CD4-positive, alpha-beta T cell treated with Interferon alpha-2 for 1 hour (primary cell): ENCODE measurements at places on chromosomes 2 and 18.

- no peak for DNase-seq
Observed at GRCh38 chr2:238511614-238511950, 84.9 kb downstream of the ASB1 start.

DNA sequence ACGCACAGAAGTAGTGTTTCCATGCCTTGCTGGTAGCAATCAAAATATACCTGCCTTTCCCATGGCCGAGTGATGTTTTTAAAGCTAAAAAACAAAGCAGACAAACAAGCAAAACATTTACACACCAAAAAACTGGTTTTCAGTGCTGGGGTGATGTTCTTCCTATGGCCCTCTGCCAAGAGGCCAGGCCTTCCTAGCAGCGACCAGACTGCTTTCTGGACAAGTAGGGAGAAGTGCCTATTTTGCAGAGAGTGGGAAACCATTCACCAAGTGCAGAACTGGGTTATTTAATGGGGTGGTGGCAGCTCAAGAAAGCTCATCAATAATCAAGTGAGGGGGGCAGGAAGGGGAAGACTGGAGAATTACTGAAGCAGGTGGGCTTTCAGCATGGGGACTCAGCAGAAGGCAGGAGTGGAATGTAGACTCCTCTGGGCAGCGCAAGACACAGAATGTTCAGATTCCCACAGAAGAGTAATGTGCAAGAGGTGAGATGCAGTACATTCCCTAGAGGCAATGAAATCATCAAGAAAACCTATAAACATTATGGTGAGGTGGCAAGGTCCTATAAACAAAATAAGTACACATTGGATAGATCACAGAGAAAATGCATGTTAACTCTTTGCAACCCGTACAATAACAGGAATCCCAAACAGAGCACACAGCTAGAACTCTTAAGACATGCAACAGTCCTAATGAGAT, 44.0 kb downstream of the CPO start:
- no peak for DNase-seq

GRCh38 chr18:11272516-11272915, 123.1 kb upstream of the PIEZO2 start:
- DNase-seq = no peak

DNA sequence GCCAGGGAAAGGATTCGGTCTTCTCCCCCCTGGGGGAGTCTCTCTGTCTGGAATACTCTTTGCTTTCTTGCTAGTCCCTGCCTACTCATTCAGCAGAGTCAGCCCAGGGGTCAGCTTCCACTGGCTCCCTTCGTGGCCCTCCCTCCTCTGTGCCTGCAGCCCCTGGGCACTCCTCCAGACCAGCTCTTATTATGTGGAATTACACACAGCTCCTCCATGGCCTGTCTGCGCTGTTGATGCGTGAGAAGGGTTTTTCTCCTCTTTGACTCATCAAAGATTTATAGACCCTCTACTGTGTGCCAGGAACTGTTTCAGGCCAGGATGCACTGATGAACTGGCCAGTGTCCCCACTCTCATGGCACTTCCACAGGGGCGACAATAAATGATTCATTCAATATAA, 44.4 kb downstream of the ST8SIA5 start:
- no peak for DNase-seq

GRCh38 chr2:28754321-28754720, 2.7 kb downstream of the PPP1CB start:
- no peak for DNase-seq

GRCh38 chr2:24045511-24046508, 1.4 kb downstream of the WDCP start:
- no peak for DNase-seq

DNA sequence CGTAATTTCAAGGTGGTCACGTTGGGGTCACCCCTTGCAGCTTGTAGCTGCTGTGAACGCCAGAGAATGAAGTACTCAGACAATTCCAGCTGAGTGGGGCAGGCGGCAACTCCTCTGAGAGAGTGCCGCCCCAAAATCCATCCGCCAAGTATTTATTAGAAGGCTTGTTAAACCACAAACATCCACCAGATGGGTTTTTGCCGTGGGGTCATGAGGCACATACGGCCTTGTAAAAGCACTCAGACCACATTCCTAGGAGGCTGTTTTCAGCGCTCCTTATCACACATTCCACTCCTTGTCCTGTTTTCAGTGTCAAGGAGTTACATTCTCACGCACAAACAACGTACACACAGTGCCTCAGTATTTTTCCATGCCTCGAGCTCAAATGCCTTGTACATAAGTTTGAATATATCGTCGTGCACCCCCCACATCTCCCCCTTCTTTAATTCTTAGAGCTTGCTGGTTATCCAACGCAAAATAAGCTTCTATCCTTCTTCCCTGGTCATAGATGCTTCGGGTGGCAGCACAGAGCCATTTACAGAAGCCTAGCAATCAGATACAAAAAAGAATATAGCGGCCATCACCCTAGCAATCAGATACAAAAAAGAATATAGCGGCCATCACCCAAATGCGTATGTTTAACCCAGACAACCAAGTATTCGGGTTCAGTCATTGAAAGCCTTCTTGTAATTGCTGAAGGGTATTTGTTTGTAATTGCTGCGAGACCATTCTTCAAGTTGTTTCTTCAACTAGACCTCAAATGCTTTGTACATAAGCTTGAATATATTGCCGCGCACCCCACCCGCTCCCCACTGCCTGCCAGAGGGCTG, 7.3 kb downstream of the ALPP start:
- DNase-seq = no peak

- no peak for DNase-seq
Observed at GRCh38 chr2:126942427-126943203, 43.9 kb downstream of the TEX51 start.

GRCh38 chr18:14122097-14122496, 10.1 kb downstream of the ZNF519 start:
- DNase-seq = no peak

DNA sequence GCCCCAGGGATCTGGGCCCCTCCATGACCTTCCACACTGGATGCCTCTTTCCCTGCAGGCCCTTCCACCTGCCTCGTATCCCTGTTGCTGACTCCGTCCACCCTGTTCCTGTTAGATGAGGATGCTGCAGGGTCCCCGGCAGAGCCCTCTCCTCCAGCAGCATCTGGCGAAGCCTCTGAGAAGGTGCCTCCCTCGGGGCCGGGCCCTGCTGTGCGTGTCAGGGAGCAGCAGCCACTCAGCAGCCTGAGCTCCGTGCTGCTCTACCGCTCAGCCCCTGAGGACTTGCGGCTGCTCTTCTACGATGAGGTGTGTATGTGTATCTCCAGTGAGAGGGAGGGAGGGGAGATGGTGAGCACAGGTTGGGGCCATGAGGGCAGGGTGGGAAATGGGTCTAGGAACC, 12.4 kb upstream of the SLC4A3 start:
- DNase-seq = no peak

DNA sequence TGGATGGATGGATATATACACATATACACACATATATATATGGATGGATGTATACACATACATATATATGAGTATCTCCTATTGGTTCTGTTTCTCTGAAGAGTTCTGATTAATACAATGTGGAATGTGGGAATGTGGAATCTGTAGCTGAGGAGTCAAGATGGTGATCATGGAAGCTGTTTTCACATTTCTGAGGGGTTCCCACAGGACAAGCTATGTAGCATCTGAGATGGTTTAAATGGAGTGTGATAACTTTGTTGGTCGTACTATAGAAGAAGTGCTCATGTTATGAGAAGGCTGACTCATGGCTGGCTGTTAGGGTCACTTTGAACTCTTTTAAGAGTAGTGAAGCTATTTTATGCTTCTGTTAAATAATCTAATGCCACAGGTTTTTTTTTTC, 279.7 kb downstream of the MEIS1 start:
- DNase-seq = no peak

GRCh38 chr2:155223781-155224406, 525.4 kb downstream of the KCNJ3 start:
- DNase-seq = no peak

GRCh38 chr2:6784291-6784690, 81.4 kb downstream of the CMPK2 start:
- no peak for DNase-seq

GRCh38 chr18:48613589-48614404, 75.0 kb downstream of the CTIF start:
- no peak for DNase-seq

DNA sequence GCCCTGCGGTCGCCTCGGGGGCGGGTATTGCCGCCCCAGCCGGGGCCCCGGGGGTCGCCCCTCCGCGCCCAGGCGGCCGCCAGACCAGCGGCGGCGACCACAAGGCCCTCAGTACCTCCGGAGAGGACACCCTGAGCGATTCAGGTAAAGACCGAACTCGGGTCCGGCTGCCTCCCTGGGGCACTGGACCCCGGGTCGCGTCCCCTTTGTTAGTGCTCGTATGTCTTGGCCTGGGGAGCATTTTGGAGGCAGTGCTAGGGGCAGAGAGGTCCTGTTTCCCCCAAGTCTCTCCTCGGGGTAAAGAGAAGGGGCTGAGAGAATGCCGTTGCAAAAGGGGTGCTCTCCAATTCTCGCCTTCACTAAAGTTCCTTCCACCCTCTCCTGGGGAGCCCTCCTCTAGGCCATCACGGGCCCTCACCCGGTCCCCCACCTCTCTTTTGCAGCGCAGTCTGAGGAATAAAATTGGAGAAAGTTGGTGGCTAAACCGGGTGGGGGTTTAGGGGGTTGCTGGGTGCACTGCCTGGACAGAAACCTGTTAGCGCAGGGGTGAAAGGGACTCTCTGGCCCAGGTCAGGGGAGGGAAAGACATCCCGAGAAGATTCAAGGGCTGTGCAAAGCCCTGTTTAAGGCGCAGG, 2.5 kb downstream of the MYCN start:
- no peak for DNase-seq

GRCh38 chr2:239299218-239299939, 101.4 kb downstream of the HDAC4 start:
- no peak for DNase-seq

DNA sequence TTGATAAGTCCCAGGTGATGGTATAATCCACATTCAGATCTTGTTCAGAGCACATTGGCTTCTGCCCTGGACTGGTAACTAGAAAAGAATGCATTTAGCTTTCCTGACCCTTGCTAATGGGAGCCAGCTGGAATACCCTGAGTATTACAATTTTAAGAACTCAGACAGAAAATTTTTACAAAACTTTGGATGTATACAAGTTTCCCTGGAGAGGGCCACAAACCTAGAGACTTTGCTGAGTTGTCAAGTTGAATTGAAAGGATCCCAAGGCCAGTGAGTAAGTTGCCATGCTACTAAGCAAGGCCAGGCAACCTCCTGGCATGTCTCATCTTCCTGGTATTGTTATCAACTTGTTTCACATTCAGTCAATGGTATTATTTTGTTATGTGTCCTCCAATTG, 20.0 kb upstream of the NABP1 start:
- no peak for DNase-seq

DNA sequence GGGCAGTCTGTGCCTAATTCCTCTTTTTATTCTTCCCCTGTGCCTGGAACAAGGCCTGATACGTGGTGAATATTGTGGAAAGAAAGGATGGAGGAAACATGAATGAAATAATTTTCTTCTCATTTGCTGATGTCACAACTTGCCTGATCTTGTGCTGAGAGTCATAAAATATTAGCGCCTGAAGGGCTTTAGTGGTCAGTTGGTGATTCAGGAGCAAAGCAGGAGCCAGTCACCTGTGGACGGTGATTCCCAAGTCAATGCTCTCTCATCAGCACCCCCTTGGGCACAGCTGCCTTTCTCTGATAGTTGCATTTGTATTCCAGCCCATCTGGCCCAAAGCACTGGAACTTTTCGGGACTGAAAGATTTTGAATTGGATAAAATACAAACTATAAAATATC, 502.6 kb upstream of the RAB12 start:
- DNase-seq = no peak

DNA sequence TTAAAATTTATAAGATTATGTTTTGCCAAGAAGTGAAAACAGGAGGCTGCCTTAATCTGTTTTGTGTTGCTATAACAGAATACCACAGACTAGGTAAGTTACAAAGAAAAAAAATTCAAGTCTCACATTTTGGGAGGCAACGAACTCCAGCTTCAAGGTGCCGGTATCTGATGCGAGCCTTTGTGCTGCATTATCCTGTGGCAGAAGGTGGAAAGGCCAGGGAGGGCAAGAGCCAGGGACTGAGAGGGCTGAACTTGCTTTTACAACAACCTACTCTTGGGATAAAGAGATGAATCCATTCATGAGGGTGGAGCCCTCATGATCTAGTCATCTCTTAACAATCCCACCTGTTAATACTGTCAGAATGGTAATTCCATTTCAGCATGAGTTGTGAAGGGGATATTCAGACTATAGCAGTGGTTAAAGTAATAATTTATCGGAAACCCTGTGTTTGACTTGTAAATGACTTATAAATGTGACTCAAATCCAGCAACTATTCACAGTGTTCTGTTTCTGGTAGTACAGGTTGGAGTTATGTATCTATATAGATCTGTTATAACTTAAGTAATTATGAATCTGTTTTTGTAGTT, 3.7 kb downstream of the MTX2 start:
- DNase-seq = no peak

DNA sequence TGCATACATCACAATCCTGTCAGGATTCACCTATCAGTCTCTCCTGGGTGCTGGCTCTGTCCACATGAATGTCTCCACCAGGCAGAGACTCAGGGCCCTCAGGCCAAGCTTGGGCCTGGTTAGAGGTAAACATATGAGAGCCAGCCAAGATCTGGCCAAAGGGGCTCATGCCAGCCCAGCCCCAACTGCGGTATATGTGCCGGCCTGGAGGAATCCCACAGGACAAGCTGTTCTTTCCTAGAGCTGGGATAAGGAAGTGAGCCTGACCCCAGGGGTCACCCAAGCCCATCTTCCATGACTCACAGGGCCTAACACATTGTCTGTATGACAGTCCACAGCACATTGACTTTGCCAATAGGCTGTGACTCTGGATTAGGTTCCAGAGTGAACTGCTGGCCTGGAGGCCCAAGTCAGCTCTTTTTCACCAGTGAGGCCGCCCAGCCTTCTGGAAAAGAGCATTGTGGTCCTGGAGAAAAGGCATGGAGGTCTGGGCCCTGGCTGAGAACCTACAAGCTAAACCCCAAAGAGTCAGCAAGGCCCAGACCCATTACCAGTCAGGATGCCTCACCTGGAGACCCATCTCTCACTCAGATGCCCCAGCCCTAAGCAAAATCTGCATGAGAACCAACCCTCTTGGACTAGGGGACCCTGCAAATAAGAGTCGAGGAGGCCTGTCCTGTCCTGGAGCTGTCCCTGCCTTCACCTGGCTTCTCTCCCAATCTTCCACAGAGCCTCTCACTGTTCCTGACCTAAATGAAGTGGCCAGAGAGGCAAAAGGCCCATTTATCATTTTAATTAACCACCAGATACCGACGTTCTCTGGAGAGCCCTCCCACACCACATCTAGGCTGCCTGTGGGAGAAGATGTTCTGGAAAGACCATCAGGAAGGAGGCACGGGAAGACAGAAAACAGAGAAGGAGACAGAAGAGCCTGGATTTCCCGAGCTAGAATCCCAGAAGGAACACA, 120.9 kb upstream of the PKDCC start:
- DNase-seq = no peak

DNA sequence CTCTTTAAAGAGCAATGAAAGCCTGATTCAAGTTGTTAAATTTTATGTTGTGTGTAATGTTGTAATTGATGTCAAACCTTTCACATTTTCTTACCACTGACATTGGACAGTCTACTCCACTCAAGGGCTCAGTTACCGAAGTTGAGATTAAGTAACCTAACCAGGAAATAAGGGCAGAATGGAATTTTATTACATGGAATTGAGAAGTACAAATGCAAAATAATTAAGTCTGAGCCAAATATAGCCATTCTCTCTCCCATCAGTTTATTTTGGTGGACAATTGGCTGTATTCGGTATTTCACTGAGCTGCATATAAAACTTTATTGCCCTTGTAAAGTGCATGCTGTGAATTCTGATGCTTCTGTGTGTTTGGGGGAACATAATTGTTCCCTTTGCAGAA, 231.5 kb downstream of the TTC32 start:
- DNase-seq = no peak
